Osteoblast (primary cell): ENCODE measurements at places on chromosomes 5 and 9. TPM values are rescaled to one million over a fixed set of nuclear protein-coding genes. Genes with fewer than 3 reads are reported as not detected.

Gene DNAH5
- 0.36 and 0.59 TPM in 2 replicates for total RNA-seq

Gene PTPRD
- total RNA-seq: 23.9 and 24.8 TPM in 2 replicates

Gene OR1K1
- not detected in 2 replicates for total RNA-seq

- DNase-seq: peak; percentile 32
Measured at GRCh38 chr5:100676817-100677631, 141.8 kb downstream of the FAM174A start.

- no peak for DNase-seq
Measured at GRCh38 chr5:172114875-172115422, 73.1 kb downstream of the STK10 start.

- DNase-seq: no peak
Measured at GRCh38 chr5:142032747-142033631, 20.2 kb upstream of the GNPDA1 start.

DNA sequence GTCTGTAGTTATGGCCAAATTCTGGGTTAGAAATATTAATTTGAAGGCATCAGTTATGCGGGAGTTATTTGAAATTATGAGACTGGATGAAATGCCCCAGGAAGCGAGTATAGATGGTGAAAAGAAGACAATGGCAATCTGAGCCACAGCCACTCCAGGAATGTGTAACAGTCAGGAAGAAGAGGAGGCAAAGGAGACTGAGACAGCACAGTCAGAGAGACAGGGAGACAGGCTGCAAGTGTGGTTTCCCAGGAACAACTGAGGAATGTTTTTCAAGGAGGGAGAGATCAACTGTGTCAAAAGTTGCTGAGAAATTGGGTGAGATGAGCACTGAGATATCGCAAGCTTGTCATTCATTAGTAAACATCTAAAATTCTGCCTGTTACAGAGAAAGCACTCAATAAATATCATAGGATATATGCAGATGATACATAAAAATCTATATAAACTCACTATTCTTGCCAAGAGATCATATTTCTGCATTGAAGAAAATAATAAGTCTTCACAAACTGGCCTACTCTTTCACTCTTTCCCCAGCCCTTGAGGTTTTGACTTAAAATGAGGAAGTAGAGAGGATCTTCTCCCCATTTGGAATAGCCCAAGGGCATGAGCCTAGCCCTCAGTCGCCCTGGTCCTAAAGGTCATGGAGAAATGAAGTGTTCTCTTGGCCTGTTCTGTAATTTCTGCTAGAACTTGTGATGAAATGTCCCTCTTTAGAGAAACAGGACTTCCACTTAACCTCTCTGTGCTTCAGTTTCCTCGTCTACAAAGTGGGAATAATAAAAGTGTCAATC, 48.5 kb upstream of the RLN1 start:
- DNase-seq: no peak

DNA sequence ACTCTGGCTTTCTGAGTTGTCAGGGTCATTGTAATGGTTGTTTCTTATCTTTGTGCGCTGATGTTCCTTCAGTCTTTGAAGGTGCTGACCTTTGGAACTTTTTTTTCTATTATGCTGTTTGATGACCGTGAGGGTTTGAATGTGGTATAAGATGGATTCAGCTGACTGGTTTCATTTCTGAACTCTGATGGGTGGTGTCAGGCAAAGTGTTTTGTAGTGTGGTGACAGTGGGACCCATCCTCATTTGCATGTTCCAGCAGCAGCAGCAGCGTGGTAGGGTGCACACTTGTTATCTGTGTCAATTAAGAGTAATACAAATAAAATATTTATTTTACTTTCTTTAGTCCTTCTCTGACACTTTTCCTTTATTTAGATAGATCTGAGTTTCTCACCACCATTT, 227.7 kb upstream of the PRR16 start:
- no peak for DNase-seq
